NCI-H2107 (cell line): ENCODE measurements at places on chromosomes 12 and 14.

GRCh38 chr14:54908190-54908589, 5.6 kb upstream of the GCH1 start:
- no peak for DNase-seq

GRCh38 chr14:45118594-45118993, 15.7 kb downstream of the FKBP3 start:
- no peak for DNase-seq

DNA sequence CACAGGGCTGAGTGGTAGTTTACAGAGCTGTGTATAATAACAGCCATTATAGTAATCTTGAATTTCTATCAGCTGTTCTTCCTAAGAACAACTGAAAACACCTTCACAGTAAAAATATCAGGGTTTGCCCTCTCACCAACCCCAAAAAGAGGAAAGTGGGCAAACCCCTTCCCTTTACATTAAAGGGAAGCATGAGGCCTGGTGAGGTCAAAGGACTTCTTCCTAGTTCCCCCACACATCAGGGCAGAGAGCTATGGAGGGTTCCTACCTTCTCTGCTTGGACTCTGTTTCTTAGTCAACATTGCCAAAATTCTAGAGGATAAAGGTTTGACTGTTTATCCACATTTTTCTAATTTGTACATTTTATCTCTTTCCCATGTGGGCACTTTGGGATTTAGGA, 4.4 kb upstream of the RPAP3 start:
- DNase-seq, result no peak

DNA sequence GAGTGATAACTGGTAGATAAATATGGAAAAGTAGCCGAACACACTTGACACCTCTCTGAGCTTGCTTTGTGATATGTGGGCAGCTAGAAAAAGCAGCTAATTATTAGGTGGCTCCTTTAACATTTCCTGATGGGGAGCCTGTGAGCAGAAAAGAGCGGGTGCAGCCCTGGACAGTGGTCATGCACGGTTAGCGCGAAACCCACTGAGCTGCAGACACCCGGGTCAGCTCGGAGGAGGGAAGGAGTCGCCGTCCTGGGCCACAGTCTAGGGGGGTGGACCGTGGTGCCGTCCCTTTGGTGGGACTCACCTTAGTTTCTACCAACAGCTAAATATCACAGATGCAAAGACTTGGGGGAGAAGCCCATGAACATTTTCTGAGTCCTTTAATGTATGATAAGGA, 6.6 kb downstream of the COA8 start:
- no peak for DNase-seq

DNA sequence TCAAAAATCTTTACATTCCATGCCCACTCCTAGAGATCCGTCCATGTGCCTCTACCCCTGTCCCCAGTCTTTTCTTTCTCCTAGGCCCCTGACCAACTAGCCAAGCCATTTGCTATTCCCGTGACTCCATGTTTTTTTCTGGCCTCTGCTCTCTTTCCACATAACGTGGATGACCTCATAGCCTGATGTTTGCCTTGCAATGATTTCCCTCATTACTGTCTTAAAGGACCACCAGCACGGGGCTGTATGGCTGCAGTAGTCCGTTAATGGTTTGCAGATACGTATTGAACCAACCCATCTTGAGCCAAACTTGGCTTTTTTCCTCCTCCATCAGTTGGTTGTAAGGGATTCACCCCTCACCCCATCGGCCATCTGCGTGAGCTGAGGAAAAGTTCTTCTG, 226.0 kb downstream of the PCNX1 start:
- no peak for DNase-seq

DNA sequence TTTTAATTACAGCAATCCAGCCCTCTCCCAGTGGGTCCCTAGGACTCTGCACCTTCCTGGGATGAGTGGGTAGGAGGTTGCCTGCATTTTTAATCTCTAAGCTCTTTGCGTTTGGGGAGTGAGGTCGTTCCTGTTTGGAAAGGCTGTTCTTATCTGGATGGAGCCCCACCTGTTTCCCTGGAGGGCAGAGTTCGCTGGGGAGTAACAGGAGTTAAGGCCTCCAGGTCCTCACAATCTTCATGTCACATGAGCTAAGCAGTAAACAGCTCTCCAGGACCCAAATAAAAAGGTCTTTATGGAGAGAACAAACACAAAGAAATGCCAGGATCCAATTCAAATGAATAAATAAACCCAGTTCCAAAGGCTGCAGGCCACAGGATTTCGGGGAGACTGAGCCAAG, 56.0 kb upstream of the RFLNA start:
- no peak for DNase-seq

DNA sequence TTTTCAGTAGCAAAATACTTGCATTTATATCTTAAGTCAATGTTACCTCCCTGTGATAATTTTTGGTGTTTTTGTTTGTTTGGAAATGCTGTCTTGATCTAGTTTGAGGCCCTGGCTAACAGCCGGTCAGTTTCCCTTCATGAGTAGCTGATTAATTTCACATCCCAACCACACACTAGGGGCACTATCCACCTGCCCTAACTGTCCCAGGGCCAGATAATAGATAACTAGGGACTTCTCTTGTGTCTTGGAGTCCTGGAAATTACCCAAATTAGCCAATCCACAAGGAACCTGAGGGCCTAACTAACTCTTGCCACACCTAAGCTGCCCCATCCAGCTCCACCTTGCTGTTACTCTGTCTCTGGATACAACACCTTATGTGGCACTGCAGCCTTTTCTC, 399.9 kb downstream of the FOXG1 start:
- no peak for DNase-seq

- no peak for DNase-seq
These were observed 36.6 kb downstream of the SLC16A7 start for GRCh38 chr12:59632408-59632807.

- DNase-seq, result no peak
These were observed 80.1 kb downstream of the PLEKHA5 start for GRCh38 chr12:19209661-19210060.

GRCh38 chr12:50934981-50935807, 17.1 kb upstream of the HIGD1C start:
- no peak for DNase-seq

DNA sequence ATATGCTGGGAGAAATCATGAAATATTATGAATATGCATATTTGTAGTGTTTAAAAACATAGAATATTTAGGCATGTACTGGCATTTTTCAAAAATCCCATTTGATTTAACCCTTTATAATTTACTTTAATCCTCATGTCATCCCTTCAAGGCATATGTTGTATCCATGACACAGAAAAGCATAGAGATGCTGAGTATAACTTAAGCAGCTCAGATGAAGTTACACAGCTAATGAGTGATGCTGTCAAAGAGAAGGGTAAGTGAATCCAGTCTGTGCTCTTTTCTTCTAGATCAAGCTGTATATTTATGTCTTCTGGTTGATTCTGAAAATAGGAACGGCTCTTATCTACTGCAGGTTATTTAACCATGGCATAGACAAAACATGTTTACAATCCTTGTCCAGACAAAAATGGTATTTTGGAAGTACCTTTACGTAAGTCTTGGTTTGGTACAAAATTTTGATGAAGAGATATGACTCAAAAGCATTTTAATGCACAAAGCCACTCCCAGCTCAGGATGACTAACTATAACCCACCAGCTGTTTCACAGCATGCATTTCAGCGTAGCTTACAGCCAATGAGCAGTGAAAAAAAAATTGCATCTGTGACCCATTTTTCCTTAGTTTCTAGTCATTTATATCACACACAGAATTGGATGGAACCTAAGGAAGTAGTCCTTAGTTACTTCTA, 201.7 kb downstream of the STXBP6 start:
- no peak for DNase-seq
